Sigmoid colon (tissue), 7 donors: ENCODE measurements at places on chromosomes 5 and 9. TPM values are rescaled to one million over a fixed set of nuclear protein-coding genes. Genes with fewer than 3 reads are reported as not detected.

GRCh38 chr5:110623874-110624273, 102.6 kb downstream of the TMEM232 start:
- no peak for DNase-seq
- H3K27ac ChIP-seq: no peak overlapping the region
- no peaks in the 10 kb centered on the region for H3K4me1 ChIP-seq
- H3K36me3 ChIP-seq: no peaks in the 10 kb centered on the region
- no peak overlapping the region for H3K4me3 ChIP-seq

The AFAP1L1 gene
- 5.6 TPM for total RNA-seq

The OTP gene
- total RNA-seq: not detected

DNA sequence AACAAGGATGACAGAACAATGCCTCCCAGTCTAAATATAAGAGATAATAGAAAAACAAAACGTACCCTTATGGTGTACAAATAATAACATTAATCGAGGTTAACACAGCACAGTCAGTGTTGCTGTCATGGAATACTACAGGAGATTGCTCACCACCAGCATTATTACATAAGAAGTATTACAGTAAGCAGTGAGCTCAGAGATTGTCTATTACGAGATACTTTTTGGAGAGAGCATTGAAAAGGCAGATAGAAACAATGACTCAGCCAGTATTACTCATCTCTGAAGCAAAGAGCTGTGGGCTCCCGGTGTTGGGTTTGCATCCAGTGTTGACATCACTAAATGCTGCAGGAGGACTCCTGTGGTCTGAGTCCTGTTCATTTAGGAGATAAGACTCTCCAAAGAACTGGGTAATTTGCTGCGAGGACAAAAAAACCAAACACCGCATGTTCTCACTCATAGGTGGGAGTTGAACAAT, 191.9 kb upstream of the SEMA6A start:
- H3K4me1 ChIP-seq: no peaks in the 10 kb centered on the region
- DNase-seq: peak; percentile 77
- H3K36me3 ChIP-seq: no peaks in the 10 kb centered on the region
- no peak overlapping the region for H3K4me3 ChIP-seq
- H3K27me3 ChIP-seq: no peaks in the 10 kb centered on the region

- H3K4me3 ChIP-seq: no peak overlapping the region
- H3K4me1 ChIP-seq: no peaks in the 10 kb centered on the region
- no peaks in the 10 kb centered on the region for H3K36me3 ChIP-seq
- H3K27me3 ChIP-seq: no peaks in the 10 kb centered on the region
Measured at GRCh38 chr5:115932991-115933390, 29.3 kb upstream of the LVRN start.

- no peaks in the 10 kb centered on the region for H3K36me3 ChIP-seq
- H3K4me3 ChIP-seq: no peak overlapping the region
- no peaks in the 10 kb centered on the region for H3K27me3 ChIP-seq
Measured at GRCh38 chr5:76165711-76166374, 82.7 kb downstream of the SV2C start.

The GFI1B gene
- total RNA-seq: not detected

- DNase-seq: peak; percentile 40
- H3K4me1 ChIP-seq: peaks cover 17% of the 10 kb centered on the region
- H3K4me3 ChIP-seq: no peak overlapping the region
- H3K27ac ChIP-seq: no peak overlapping the region
- H3K36me3 ChIP-seq: no peaks in the 10 kb centered on the region
Measured at GRCh38 chr5:133706506-133707430, 94.4 kb upstream of the FSTL4 start.

- H3K4me1 ChIP-seq: no peaks in the 10 kb centered on the region
- H3K36me3 ChIP-seq: no peaks in the 10 kb centered on the region
- DNase-seq: no peak
- H3K27me3 ChIP-seq: peaks cover 42% of the 10 kb centered on the region
- no peak overlapping the region for H3K27ac ChIP-seq
- no peak overlapping the region for H3K4me3 ChIP-seq
Measured at GRCh38 chr5:176793343-176793699, 17.0 kb upstream of the UNC5A start.

GRCh38 chr9:87733273-87734052, 7.5 kb downstream of the CTSL start:
- peaks cover 14% of the 10 kb centered on the region for H3K36me3 ChIP-seq
- H3K4me3 ChIP-seq: no peak overlapping the region
- H3K4me1 ChIP-seq: peaks cover 25% of the 10 kb centered on the region
- DNase-seq: no peak
- H3K27me3 ChIP-seq: no peaks in the 10 kb centered on the region

The PCDHGB4 gene
- total RNA-seq: 9.0 TPM

The GAPT gene
- total RNA-seq: 2.5 TPM

GRCh38 chr5:52725065-52725746, 62.5 kb upstream of the ITGA1 start:
- no peak for DNase-seq
- H3K27me3 ChIP-seq: no peaks in the 10 kb centered on the region
- H3K4me1 ChIP-seq: peaks cover 33% of the 10 kb centered on the region
- no peaks in the 10 kb centered on the region for H3K36me3 ChIP-seq
- H3K4me3 ChIP-seq: no peak overlapping the region

DNA sequence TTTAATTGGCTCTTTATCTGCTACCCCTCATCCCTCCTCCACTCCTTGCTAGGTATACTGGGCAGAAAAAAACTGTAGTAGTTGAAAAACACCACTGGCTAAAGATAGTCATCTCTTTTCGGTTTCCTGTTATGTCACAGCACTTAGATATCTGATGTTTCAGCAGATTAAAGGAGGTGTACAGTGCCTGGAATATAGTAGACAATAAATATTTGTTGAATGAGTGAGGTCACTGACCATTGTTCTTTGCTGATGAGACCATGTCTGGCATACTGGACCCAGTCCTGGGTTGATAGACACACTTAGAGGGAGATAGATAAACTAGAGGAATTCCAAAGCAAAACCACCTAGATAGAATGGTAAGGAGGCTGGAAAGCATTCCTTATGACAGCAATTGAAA, 3.2 kb downstream of the GRPEL2 start:
- H3K4me3 ChIP-seq: no peak overlapping the region
- no peaks in the 10 kb centered on the region for H3K27me3 ChIP-seq
- H3K4me1 ChIP-seq: peaks cover 13% of the 10 kb centered on the region
- peaks cover 58% of the 10 kb centered on the region for H3K36me3 ChIP-seq
- H3K27ac ChIP-seq: no peak overlapping the region

The STRBP gene
- 13.3 TPM for total RNA-seq

DNA sequence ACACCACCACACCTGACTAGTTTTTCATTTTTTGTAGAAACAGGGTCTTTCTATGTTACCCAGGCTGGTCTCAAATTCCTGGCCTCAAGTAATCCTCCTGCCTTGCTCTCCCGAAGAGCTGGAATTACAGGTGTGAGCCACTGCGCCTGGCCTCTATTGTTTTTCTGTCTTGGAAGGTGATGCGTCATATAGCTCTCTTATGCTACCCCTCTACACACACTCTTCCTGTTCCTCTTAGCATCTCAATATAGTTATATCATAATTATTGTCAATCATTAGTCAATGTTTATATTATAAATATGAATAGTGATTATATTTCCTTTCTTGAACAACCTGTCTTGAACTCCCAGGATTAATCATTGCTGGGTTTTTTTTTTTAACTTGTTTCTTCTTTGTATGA, 7.3 kb downstream of the PKD2L2 start:
- DNase-seq: no peak
- no peak overlapping the region for H3K4me3 ChIP-seq
- no peaks in the 10 kb centered on the region for H3K27me3 ChIP-seq
- H3K36me3 ChIP-seq: no peaks in the 10 kb centered on the region

The FAM200C gene
- 12.3 TPM for total RNA-seq

GRCh38 chr5:93610581-93611272, 27.7 kb downstream of the NR2F1 start:
- DNase-seq: no peak
- H3K4me1 ChIP-seq: peaks cover 12% of the 10 kb centered on the region
- peaks cover 30% of the 10 kb centered on the region for H3K27me3 ChIP-seq
- H3K27ac ChIP-seq: no peak overlapping the region
- H3K36me3 ChIP-seq: no peaks in the 10 kb centered on the region
- no peak overlapping the region for H3K4me3 ChIP-seq

DNA sequence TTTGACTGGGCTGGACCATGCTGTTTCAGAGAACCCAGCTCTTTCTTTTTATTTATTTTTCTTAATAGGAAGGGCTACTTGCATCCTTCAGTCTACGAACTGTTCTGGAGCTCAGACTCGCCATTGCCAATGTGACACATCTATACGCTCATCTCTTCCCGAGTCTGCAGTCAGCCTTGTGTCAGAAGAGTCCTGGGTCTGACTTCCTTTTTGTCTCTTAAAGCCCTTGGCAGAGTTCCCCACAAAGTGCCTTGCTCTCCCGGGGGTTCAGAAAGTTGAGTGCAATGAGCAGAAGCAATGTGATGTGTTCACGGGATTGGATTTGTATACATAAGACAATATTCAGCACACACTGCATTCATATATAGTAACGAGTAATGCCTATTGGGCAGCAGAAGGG, 140.4 kb downstream of the ATPSCKMT start:
- no peaks in the 10 kb centered on the region for H3K4me1 ChIP-seq
- H3K4me3 ChIP-seq: no peak overlapping the region
- no peak overlapping the region for H3K27ac ChIP-seq
- no peak for DNase-seq

- H3K4me1 ChIP-seq: peaks cover 12% of the 10 kb centered on the region
- no peak overlapping the region for H3K27ac ChIP-seq
- no peak overlapping the region for H3K4me3 ChIP-seq
- DNase-seq: peak; percentile 12
- no peaks in the 10 kb centered on the region for H3K27me3 ChIP-seq
- H3K36me3 ChIP-seq: peaks cover 44% of the 10 kb centered on the region
Measured at GRCh38 chr5:178211095-178212048, 7.0 kb downstream of the HNRNPAB start.

GRCh38 chr9:21522348-21522747, 40.2 kb upstream of the IFNE start:
- no peaks in the 10 kb centered on the region for H3K36me3 ChIP-seq
- no peak overlapping the region for H3K4me3 ChIP-seq
- DNase-seq: no peak

DNA sequence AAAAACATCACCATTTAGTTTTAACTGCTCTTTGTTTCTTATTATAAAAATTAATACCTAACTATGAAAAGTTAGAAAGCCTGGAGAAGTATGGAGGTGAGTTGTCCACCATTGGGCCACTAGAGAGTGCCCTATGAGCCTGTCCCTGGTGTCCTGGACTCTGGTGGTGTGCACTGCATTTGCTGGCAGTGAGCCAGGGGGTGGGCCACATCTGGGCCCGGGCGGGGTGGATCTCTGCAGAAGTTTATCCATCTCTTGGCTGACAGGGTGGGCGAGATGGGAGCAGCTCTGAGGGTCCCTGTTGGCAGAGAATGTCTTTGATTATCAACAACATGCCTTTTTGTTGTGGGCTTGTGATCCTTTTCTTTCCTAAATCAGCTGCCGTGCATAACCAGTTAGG, 8.2 kb downstream of the TENT4A start:
- no peaks in the 10 kb centered on the region for H3K36me3 ChIP-seq
- H3K27me3 ChIP-seq: no peaks in the 10 kb centered on the region
- peak overlapping the region; percentile 58 for H3K27ac ChIP-seq

The ARHGEF28 gene
- 3.7 TPM for total RNA-seq

DNA sequence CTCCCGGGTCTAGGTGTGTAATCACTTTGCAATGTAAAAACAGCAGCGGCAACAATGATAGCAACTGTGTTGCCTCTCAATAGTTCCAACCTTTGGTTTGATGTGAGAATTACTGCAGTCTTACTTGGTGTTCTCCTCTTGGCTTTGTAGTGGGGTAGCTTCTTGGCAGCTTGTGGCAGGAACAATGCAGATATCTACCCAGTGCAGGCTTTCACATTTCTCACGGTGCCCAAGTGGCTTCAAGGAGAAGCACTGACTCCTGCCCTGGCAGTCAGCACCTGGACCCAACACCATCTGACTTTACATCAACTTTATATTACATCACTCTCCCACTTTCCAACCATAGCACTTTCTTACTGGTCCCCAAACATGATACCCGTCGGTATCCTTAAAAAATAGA, 28.4 kb upstream of the TIFAB start:
- H3K27ac ChIP-seq: no peak overlapping the region
- no peak overlapping the region for H3K4me3 ChIP-seq
- H3K36me3 ChIP-seq: no peaks in the 10 kb centered on the region
- peaks cover 3% of the 10 kb centered on the region for H3K27me3 ChIP-seq
- DNase-seq: peak; percentile 29
- H3K4me1 ChIP-seq: no peaks in the 10 kb centered on the region

GRCh38 chr9:88689509-88690298, 154.7 kb downstream of the NXNL2 start:
- H3K4me3 ChIP-seq: no peak overlapping the region
- DNase-seq: no peak
- no peaks in the 10 kb centered on the region for H3K4me1 ChIP-seq
- H3K36me3 ChIP-seq: no peaks in the 10 kb centered on the region
- no peak overlapping the region for H3K27ac ChIP-seq

- DNase-seq: no peak
- H3K4me1 ChIP-seq: peaks cover 47% of the 10 kb centered on the region
Measured at GRCh38 chr5:54672871-54673270, 155.3 kb downstream of the SNX18 start.

The MLANA gene
- total RNA-seq: not detected
